ENCODE measurements at places on chromosomes 13 and 19.
A peak's percentile ranks its signal among the peaks of the same experiment; 100 is the strongest.

DNA sequence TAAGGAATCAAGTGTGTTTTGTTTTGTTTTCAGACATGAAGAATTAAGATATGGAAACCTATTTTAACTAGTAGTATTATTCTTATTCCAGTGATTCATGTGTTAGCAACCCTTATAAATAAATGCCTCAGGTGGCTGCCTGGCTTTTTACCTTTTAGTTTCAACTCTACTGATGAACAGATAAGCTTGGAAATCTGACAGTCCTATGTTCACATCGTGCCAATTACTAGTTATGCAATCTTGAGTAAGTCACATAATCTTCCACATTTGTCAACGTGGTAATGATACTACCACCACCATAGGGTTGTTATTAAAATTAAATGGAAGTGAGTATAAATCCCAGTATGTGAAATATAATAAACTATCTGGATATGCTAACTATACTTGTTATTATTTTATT, 64.3 kb downstream of the TBC1D4 start:
- no peak for DNase-seq

DNA sequence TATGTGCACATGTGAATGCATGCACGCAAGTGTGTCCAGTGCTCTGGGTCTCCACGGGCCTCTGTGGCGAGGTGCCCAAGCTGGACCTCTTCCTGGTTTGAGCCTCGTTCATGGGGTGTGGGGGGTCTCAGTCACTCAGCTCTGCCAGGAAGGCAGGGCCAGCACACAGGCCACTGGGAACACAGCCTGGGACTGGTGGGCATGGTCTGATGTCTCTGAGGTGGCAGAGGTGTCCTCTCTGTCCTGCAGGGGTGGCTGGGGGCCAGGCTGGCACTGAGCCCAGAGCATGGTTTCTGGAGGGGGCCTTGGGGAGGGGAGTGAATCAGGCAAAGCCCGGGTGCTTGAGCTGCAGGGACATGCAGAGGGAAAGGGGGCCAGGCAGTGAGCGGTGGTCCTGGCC, 9.4 kb downstream of the LRP3 start:
- no peak for DNase-seq

DNA sequence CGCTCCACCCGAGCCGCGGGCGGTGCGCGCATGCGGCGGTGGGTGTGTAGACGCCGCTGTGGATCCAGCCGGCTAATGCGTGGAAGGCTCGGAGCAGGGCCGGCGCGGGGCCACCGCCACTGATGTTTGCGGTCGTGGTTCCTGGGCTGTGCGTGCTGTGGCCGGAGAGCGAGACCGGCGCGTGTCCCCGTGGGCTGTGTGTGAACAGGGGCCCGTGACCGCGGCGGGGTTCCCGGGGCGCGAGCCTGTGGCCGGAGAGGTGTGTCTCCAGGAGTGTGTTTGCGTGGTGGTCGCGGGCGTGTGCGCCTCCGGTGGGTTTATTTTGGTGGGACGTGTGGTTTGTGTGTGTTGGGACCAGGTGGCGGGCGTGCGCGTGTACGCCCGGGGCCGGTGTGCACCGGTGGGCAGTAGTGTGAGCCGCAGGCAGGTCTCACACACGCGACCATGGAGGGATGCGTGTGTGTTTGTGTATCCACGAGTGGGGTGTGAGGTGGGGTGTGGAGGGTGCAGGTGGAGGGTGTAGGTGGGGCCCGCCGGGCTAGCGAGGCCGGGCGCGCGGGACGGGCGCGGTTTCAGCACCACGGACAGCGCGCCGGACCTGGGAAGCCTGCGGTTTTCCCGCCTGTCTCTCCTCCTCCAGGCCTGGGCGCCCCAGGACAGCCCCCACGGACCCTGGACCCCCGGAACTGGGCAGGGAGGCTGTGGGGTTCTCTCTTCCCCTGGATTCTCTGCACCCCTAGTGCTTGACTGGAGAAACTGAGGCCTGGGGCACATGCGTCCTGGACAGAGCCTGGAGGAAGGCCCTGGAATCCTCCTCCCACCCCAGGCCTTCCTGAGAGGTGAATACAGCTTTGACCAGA, 1.6 kb downstream of the HCN2 start:
- peak; percentile 68 for DNase-seq

DNA sequence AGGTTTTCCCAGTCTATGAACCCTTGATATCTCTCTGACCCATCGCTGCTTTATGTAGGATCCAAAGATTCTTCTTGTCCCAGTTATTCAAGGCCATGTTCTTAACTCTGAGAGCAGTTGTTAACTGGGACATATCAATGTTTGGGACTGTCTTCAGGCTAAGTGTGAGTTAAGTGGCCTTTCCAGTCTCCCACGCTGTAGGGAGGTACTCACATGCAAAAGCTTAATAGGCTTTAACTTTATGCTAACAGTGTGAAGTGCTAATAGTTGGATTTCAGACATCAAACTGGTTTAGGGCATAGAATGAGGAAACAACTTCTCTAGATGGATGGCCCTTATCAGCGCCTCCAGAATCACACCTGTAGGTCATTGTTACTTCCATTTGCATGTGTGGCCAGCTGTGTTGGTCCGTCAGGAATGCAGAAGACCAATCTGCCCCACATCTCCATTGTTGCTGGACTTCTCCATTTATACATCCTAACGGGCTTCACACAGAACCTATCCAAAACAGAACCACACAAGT, 104.7 kb upstream of the MBNL2 start:
- DNase-seq: no peak

DNA sequence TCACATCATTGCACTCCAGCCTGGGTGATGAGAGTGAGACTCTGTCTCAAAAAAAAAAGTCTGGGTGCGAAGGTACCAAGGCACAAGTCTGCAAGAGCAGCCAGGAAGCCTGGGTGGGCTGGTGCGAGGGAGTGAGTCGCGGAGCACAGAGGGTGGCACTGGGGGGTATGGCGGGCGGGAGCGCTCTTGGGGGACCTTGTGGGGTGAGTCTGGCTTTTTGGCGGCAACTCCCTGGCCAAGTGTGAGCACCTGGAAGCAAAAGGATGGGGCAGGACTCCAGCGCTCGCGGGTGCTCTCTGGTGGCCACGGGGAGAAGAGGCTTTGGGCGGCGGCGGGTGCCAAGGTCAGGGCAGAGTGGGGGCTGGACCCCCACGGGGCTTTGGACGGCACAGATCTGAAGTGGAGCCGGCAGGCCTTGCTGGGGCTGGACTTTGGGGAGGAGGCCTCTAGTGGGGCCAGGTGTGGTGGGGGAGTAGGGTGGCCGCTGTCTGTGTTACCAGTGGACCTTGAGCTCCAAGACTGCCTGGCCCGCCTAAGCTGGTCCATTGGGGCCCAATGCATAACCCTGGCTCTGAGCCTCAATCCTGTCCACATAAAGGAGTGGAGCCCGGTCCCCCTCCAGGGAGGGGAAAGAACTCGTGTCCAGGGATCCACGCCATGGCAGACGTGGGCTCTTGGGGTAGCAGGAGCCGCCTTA, 1.6 kb downstream of the P2RY11 start:
- no peak for DNase-seq

GRCh38 chr13:110525328-110526319, 35.9 kb downstream of the RAB20 start:
- DNase-seq: no peak

DNA sequence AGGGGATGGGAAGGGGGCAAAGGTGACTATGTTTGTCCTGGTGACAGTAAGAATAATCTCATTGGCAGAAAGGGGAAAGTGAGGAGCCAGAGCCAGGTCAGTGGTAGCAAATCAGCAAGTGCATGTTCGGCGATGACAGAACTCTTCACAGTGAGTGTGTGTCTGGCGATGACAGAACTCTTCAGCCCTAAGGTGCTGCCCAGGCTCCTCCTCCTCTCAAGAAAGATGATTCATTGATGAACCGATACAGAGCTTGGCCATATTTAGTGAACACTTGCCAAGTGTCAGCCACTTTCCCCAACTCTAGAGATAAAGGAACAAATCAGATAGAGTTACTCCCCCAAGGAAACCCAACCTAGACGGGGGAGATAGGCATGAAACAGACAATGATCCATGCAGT, 199.3 kb upstream of the UBL3 start:
- DNase-seq: no peak

GRCh38 chr13:26619358-26619757, 61.9 kb downstream of the WASF3 start:
- no peak for DNase-seq

- no peak for DNase-seq
Observed at GRCh38 chr13:35672611-35673010, 196.1 kb upstream of the MAB21L1 start.

- no peak for DNase-seq
Observed at GRCh38 chr19:43781630-43782310, 997 bp upstream of the KCNN4 start.

DNA sequence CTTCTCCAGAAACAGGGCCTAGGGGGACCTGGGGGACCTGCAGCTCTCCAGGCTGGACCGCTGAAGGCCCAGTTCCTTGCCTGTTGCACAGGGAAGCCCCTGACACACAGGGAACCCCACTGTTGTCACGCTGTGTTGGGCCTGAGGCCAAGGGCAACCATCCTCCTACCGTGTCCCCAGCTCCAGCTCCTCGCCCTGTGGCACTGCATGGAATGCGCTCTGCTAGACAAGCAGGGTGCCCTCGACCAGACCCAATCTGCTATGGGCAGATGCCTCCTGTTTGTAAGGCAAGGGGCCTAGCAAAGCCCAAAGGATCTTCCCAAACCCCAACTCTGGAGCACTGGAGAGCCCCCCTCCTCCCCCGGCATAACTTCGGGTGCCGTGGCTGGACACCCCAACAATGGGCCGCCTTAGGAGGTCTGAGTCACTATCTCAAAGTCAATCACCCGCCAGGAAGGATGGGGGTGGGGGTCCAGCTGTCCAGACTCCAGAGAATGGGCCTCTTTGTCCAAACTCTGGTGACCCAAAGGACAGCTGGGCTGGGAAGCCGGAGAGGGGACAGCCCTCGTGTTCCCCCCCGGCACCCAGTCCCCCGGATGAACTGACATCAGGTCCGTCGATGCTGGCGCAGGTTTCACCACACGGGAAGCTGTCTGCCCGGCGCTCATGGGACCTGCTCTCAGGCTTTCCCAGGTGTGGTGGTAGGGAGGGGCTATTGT, 3.7 kb downstream of the BRSK1 start:
- no peak for DNase-seq

DNA sequence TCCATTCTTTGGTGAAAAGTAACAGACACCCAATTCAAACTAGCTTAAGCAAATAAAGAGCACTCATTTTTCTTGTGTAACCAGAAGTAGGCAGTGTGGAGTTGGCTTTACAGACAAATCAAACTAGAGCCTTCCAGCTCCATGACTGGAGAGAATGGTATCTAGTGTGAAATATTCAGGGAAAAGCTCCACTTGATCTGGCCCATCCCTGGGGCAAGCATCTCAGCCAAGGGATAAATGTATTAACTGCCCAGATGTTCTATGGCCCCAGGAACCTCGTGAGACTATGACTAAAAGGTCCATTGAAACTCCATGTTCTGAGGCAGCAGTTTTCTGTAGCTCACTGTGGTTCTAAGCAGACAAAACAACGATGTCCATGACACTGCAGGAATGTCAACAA, 49.9 kb downstream of the TBC1D4 start:
- DNase-seq: no peak

DNA sequence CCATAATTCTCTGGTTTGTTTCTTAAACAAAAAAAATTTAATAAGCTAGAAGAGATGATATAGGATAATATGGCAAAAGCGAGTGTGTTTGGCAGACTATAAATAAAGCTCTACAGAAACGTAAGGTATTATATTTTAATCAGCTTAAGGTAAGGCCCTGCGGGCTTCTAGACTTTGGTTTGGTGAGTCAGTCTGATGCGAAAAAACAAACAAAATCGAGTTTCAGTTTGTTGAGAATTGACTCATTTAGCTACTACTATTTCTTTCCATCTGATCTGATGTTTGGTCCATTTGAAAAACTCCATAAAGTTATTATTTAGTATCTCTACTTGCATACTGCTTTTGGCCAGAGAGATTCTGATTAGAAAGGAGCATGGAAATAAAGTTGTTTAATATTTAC, 138.0 kb downstream of the MIPEP start:
- no peak for DNase-seq

DNA sequence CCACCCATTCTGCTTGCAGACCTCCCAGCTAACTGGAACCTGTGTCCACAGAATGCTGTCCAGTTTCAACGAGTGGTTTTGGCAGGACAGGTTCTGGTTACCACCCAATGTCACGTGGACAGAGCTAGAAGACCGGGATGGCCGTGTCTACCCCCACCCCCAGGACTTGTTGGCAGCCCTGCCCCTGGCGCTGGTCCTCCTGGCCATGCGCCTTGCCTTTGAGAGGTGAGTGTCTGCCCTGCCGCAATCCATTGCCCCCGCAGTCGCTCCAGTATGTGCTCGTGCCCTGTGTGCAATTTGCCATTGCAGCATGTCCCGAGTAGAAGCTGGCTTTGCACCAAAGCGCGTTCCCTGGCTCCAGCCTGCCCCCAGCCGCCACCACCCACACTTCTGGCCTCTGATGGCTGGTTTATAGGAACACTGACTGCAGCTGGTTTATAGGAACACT, 41.9 kb downstream of the CERS4 start:
- DNase-seq: no peak

GRCh38 chr13:28489524-28489931, 5.4 kb downstream of the FLT1 start:
- no peak for DNase-seq

DNA sequence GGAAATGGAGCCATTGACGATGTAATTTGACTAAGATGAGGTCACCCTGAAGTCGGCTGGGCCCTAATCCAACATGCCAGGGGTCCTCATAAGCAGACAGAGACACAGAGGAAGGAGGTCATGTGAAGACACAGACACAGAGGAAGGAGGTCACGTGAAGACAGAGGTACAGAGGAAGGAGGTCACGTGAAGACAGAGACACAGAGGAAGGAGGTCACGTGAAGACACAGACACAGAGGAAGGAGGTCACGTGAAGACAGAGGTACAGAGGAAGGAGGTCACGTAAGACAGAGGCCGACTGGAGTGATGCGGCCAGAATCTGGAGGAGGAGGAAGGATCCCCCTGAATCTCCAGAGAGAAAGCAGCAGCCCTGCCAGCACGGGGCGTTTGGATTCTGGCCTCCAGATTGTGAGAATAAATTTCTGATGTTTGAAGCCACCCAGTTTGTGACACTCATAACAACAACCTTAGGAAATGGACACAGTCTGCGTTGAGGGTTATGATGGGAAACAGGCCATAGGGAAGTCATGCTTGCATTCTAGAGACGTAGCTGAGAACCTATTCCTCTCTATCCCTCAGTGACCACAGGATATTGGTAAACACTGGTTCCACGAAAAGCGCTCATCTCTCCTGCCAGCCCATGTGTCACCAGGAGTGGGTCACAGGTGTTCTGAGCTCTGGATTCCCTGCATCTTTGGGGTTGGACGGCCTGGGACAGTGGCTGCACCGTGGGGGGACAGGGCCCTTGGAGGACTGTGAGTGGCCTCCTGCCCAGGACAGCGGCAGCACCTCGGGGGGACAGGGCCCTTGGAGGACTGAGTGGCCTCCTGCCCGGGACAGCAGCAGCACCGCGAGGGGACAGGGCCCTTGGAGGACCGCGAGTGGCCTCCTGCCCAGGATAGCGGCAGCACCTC, 108.5 kb downstream of the SOX1 start:
- DNase-seq: peak; percentile 17

DNA sequence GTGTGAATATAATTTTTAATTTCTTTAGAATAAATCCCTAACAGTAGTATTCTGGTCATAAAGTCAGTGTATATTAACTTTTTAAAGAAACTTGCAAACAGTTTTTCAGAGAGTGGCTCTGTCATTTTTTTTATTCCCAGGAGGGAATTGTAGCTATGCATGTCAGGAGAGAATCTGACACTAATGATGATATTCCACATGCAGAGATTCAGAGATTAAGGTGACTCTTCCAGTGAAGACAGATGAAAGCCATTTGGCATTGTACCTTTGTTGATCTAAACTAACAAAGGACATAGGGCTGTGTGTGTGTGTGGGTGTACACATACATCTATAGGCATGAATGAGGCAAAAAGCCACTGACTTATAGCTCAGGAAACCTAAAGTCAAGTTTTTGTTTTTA, 99.9 kb downstream of the TNFSF13B start:
- DNase-seq: no peak

GRCh38 chr13:34913040-34913439, 29.0 kb upstream of the NBEA start:
- no peak for DNase-seq

Data from mesothelial cell of epicardium (in vitro differentiated cells).